ENCODE measurements at places on chromosomes 3 and 15. TPM values are rescaled to one million over a fixed set of nuclear protein-coding genes. Genes with fewer than 3 reads are reported as not detected.
A peak's percentile ranks its signal among the peaks of the same experiment; 100 is the strongest.

DNA sequence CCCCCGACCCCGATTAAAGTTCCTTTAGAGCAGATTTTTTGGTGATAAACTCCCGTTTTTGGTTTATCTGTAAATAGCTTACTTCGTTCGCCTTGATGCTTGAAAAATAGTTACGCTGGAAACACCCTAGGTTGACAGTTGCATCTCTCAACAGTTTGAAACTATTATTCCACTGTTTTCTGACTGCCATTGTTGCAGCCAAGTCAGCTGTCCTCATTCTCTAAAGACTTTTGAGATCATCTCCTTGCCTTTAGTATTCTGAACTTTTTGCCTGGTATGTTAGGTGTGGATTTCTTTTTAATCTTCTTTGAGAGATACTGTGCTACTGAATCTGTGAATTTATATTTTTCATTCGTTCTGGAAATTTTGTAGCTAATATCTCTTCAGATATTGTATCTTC, 122.7 kb upstream of the NSMCE3 start:
- DNase-seq, result no peak

DNA sequence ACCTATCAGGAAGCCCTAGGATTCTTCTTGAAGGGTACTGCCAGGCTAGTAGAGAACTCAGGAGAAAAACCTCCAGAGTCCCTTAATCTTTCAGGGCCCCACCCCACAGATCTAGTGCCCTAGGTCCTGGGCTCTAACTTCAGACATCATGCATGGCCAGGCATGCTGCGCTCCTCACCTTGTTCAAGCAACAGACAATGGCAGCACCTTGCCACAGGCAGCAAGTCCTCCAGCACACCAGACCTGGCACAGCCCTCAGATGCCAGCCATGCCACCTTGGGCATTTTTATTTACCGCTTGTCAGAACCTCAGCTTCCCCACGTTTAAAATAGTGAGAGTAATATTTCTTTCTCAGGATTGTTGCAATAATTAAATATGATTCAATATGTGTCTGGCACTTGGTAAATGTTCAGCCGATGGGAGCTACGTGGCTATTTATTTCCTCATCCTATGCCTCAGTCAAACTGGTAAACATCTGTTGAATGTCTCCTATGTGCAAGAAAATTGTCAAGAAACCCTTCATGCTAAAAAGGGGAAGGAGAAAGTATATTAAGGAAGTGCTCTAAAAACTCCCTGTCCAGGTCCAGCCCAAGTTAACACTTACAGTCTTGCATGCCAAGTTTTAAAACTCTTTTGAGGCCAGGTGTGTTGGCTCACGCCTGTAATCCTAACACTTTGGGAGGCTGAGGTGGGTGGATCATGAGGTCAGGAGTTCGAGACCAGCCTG, 14.5 kb upstream of the CCR1 start:
- no peak for DNase-seq

Gene AVEN
- total RNA-seq, result 51.3 TPM

Gene OR5H6
- not detected for total RNA-seq

DNA sequence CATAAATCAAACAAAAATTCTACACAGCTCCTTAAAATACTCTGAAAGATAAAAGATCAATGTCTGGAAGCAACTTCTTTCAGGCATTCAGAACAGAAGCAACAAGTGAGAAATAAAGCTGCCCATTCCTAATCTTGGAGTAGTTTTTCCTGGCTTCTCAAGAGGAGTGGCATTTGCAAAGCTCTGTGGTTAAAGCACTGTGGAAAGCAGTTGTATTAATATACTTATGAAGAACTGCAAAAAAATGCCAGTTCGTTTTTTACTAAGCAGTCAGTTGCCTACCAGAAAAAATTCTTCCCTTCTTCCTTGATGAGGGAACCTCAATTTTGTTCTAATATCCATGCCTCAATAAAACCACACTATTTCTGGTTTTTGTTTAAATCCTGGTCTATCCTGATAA, 197.8 kb downstream of the TNIK start:
- no peak for DNase-seq

Gene SLC9C1
- total RNA-seq, result not detected

Gene IGSF10
- not detected for total RNA-seq

Gene PTH1R
- not detected for total RNA-seq

DNA sequence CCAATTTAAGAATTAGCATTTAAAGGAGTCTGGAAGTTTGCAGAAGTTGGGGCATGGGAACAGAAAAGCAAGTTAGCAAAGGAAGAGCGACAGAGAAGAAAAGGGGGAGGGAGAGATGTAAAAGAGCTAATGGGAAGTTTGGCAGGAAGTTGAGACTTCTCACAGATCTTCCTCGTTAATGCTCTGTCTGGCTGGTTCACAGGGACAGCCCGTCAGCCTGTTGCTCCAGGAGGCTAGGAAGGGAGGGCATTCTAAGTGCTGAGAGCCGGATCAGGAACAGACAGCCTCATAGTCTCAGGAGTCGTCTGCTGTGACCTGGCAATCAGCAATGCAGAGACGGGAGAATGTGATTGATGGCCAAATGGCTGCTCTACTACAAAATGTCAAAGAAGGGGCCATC, 150.3 kb downstream of the AGBL1 start:
- DNase-seq, result no peak

DNA sequence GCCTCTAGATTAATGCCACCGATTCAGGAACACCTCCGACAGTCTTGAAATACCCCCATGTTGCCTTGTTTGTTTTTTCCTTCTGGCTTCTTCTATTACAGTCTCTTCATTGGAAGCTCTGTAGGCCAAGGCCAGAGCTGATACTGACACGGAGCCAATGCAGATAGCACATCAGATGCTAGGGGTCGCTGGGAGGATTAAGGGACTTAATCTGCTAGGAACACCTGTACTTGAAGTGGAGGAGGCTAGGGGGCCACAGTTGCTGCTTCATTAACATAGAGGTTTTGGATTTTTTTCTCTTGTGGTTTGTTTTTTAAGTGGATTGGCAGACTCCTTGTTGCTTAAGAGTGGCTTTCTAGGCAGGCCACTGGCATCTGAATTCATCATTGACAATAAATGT, 49.6 kb downstream of the PARP14 start:
- no peak for DNase-seq

Gene TMCC1
- total RNA-seq, result 18.2 TPM

Gene DLEC1
- 0.26 TPM for total RNA-seq

- DNase-seq, result no peak
Measured at GRCh38 chr3:9239680-9240079, 9.8 kb downstream of the SRGAP3 start.

GRCh38 chr3:123618768-123619484, 34.1 kb upstream of the HACD2 start:
- peak; percentile 44 for DNase-seq

DNA sequence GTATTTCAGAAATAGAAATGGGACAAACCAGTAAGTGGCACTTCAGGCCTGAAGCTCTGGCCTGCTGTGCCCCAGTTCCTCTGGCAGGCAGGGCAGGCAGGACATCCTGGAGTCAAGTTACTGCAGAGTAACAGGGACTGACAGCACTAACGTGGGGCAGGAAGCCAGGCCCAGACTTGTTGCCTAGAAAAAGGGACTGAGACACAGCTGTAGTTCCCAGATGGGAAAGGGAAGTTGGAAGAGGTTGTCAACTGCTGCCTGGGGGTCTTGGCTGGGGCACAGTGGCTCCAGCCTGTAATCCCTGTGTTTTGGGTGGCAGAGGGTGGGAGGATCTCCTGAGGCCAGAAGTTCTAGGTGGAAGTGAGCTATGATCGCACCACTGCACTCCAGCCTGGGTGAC, 171.9 kb downstream of the FMN1 start:
- DNase-seq, result peak; percentile 80

DNA sequence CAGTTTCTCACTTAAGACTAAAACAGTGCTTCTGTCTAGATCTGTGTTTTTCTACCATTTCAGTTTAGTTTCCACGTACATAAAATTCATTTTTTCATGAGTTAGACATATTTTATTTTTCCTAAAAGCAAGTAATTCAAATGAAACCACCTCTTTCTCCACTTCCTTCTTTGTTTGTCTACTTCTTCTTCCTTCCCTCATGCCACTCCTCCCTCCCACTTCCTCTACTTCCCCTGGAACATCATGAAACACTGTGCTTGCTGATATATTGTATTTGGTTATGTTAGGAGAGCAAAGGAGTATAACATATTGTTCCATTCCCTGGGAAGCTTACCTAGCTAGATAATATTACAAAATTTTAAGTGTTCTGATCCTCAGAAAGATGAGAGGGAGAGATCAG, 36.7 kb upstream of the GOLGA8B start:
- DNase-seq, result no peak

Gene RAB6B
- total RNA-seq, result under 0.01 TPM

Measured in bronchial epithelial cell (primary cell).